ENCODE measurements at places on chromosomes 5 and 9. TPM values are rescaled to one million over a fixed set of nuclear protein-coding genes. Genes with fewer than 3 reads are reported as not detected.

The FBLL1 gene
- 66.2 TPM for total RNA-seq

- DNase-seq, result no peak
Observed at GRCh38 chr9:106869028-106869427, 6.1 kb downstream of the ZNF462 start.

DNA sequence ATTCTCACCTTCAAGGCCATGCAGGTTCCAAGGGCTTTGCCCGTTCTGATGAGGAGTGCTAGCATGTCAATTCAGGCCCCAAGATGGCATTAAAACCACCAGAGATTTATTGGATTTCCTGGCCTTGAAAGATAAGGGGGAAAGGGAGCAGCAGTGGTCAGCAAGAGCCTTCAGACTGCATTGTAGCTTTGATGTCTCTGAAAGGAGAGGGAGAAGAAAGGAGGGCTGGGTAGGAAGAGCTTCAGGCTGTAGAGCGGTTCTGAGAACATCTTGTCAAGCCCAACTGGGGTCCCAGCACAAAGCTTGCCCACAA lies 41.8 kb upstream of the FGF1 start:
- DNase-seq, result no peak

GRCh38 chr9:18682907-18683306 lies 209.0 kb downstream of the ADAMTSL1 start:
- DNase-seq, result no peak

DNA sequence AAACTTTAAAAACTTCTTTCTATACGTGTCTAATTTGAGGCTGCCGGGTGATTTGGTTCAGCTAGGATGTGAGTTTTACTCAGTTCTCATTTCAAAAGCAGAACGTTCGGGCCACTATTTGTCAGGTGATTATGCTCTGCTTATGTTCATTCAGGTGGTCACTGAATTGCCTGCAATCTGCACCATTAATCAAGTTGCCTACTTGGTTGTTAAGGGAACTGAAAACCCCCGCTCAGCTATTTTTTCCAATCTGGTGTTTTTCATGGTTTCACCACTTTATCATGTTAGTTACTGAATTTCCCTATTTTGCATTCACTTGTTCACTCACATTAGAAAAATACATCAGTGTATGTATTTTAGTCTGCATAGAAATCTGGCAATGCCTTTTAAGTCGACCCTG lies 523.0 kb downstream of the CSNK1G3 start:
- DNase-seq, result no peak

DNA sequence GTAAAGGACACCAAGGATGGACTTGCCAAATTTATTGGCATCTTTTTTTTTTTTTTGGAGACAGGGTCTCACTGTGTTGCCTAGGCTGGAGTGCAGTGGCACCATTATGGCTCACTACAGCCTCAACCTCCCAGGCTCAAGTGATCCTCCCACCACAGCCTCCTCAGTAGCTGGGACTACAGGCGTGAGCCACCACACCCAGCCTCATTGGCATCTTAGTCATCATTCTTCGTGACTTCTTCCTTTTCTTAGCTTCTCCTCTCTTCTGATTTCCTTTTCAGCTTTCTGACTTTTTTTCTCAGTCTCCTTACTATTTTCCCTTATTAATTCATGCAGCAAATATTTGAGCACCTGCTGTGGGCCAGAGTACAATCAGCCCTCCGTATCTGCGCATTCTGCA lies 6.1 kb downstream of the MAML1 start:
- no peak for DNase-seq

GRCh38 chr5:128665747-128666355 lies 127.8 kb upstream of the FBN2 start:
- DNase-seq, result no peak

The SLC31A2 gene
- total RNA-seq, result 1.6 TPM

The NR2F1 gene
- 0.37 TPM for total RNA-seq

The MARCOL gene
- not detected for total RNA-seq

GRCh38 chr9:16651446-16651964 lies 219.0 kb downstream of the BNC2 start:
- DNase-seq, result no peak

GRCh38 chr9:1013021-1013420 lies 36.6 kb downstream of the DMRT3 start:
- DNase-seq, result no peak

GRCh38 chr5:154370119-154370518 lies 75.7 kb upstream of the SAP30L start:
- DNase-seq, result no peak

- DNase-seq, result no peak
Observed at GRCh38 chr9:133948561-133949485, 43.3 kb downstream of the VAV2 start.

GRCh38 chr9:13717322-13718054 lies 438.0 kb upstream of the MPDZ start:
- no peak for DNase-seq

The C5orf63 gene
- 11.8 TPM for total RNA-seq

- no peak for DNase-seq
Observed at GRCh38 chr9:79471580-79472543, 99.9 kb upstream of the TLE4 start.
